ENCODE measurements at places on chromosomes 5 and 9.

GRCh38 chr5:142904416-142904815 is 134.2 kb downstream of the ARHGAP26 start:
- no peak for DNase-seq

- no peak for DNase-seq
Measured at GRCh38 chr9:72924154-72924790, 28.6 kb downstream of the ALDH1A1 start.

DNA sequence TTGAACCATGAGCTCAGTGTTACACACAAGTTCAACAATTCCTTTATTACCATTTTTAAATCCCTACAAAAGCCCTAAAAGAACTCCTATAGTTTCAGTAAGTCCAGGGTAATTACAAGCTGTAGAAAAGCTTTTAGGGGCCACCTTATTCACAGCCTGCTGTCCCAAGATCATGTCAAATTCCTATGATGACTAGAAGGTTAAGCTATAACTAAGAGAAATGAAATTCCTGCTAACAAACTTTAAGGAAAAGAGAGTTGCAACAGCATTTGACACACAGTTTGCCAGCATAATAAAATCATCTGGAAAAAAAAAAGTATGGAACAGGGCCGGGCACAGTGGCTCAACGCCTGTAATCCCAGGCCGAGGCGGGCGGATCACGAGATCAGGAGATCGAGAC is 31.5 kb downstream of the TMEM245 start:
- no peak for DNase-seq

GRCh38 chr5:64792469-64792868 is 23.7 kb downstream of the CWC27 start:
- no peak for DNase-seq

DNA sequence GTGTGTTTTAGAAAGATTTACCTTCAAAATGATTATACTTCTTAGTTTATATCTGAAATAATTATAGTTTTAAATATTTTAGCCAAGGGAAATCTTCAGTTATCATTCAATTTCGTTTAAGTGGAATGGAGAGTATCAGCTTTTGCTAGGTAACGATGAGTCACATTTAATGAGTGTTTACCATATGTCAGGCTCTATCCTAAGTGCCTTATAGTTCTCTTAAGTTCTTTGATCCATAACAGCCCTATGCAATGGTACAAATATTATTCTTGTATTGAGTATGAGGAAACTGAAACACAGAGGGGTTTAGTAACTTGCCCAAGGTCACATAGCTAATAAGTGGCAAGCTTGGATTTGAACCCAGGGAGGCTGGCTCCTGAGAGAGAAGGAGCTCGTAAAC is 37.5 kb upstream of the SHB start:
- no peak for DNase-seq

- DNase-seq = no peak
Measured at GRCh38 chr9:105541838-105542237, 16.1 kb upstream of the FKTN start.

- DNase-seq = no peak
Measured at GRCh38 chr5:138542180-138542955, 668 bp downstream of the ETF1 start.

- DNase-seq = no peak
Measured at GRCh38 chr9:110615498-110615897, 36.0 kb upstream of the SVEP1 start.

DNA sequence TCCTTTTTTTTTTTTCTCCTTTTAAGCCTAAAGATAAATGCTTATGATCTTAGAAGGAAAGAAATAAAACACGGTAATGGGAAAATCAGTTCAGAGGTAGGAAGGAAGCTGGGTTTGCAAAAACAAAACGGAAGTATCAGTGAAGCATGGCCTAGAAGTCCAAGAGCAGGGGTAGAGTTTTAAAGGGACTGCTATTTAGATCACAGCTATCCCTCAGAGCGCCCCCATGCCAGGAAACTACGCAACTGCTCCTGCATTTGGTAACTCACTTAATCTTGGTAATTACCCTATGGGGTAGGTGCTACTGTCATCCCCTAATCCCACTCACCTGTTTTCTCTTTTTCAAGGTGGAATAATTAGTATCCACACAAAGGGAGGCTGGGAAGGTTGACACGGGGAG is 16.0 kb downstream of the TLE1 start:
- DNase-seq = no peak

DNA sequence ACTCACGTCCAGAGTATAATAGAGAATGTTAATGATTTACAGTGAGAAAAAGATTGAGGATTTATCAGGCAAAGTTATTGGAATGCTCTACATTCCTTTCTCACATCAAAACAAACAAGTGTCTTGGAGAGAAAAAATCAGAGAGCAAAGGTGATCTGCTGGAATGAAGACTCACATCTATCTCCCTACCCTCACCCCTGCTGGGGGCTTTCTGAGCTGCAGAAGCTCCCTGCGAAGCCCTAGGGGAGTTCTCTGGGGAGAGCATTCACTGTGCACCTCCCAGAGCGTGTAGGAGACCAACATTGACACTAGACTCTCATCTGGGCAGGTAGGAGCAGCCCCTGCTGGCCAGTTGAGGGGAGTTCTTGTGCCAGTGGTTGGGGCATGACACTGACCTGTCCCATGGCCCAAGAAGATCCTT is 76.6 kb upstream of the ADAMTS16 start:
- DNase-seq = no peak

- DNase-seq = no peak
Measured at GRCh38 chr9:77764894-77765780, 117.0 kb upstream of the GNA14 start.

- no peak for DNase-seq
Measured at GRCh38 chr5:66828046-66828547, 231.9 kb downstream of the MAST4 start.

GRCh38 chr9:74570879-74571512 is 73.9 kb downstream of the RORB start:
- DNase-seq = peak; percentile 13

GRCh38 chr5:84080908-84081307 is 303.8 kb downstream of the EDIL3 start:
- DNase-seq = no peak

DNA sequence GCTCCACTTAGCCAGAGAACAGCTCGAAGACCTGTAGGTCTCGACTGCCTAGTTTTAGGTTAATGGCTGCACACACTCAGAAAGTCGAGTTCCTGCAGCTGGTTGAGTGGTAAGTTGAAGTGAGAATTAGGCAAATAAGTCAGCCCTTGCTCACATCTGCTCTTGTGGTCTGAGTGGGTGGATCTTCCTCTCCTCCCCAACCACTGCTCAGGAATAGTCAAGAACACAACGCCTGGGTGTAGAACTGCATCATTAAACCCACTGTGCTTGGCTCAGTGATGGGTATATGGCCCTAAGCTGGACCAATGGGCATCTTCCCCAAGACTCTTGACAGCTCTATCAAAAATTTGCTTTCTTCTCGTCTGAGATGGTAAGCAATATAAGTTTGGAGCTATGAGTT is 20.9 kb upstream of the ADAM19 start:
- DNase-seq = peak; percentile 49

DNA sequence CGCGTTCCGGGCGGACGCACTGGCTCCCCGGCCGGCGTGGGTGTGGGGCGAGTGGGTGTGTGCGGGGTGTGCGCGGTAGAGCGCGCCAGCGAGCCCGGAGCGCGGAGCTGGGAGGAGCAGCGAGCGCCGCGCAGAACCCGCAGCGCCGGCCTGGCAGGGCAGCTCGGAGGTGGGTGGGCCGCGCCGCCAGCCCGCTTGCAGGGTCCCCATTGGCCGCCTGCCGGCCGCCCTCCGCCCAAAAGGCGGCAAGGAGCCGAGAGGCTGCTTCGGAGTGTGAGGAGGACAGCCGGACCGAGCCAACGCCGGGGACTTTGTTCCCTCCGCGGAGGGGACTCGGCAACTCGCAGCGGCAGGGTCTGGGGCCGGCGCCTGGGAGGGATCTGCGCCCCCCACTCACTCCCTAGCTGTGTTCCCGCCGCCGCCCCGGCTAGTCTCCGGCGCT is at the start of gene DAPK1:
Gene DAPK1, plus strand, starts transcription at position 264 of the 442 bp plus-strand sequence. CDS start 1,211 bp downstream, outside the sequence.
- peak; percentile 7 for DNase-seq

- no peak for DNase-seq
Measured at GRCh38 chr9:17929506-17929905, 350.6 kb downstream of the SH3GL2 start.

GRCh38 chr9:126459965-126460843 is 133.6 kb downstream of the MVB12B start:
- DNase-seq = no peak

DNA sequence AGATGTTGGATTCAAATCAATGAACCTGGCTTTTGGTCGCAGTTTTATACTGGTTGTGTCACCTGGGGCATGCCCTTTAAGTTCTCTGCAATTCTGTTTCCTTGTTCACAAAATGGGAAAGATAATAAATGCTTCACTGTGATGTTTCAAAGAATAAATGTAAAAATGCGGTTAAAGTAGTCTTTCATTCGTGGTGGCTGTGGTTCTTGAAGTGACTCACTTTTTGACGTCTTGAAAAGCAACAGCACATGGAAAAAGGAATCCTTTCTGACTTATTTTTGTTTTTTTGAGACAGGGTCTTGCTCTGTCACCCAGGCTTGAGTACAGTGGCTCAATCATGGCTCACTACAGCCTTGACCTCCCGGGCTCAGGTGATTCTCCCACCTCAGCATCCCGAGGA is 88.4 kb upstream of the SLIT3 start:
- no peak for DNase-seq

GRCh38 chr5:179273073-179273435 is 72.2 kb downstream of the ADAMTS2 start:
- no peak for DNase-seq

- DNase-seq = peak; percentile 49
Measured at GRCh38 chr9:127589955-127590370, 22.1 kb upstream of the STXBP1 start.

Measured in CD4-positive, alpha-beta T cell treated with Interleukin-17A for 1 hour (primary cell).